ENCODE measurements at places on chromosomes 6 and 20.

DNA sequence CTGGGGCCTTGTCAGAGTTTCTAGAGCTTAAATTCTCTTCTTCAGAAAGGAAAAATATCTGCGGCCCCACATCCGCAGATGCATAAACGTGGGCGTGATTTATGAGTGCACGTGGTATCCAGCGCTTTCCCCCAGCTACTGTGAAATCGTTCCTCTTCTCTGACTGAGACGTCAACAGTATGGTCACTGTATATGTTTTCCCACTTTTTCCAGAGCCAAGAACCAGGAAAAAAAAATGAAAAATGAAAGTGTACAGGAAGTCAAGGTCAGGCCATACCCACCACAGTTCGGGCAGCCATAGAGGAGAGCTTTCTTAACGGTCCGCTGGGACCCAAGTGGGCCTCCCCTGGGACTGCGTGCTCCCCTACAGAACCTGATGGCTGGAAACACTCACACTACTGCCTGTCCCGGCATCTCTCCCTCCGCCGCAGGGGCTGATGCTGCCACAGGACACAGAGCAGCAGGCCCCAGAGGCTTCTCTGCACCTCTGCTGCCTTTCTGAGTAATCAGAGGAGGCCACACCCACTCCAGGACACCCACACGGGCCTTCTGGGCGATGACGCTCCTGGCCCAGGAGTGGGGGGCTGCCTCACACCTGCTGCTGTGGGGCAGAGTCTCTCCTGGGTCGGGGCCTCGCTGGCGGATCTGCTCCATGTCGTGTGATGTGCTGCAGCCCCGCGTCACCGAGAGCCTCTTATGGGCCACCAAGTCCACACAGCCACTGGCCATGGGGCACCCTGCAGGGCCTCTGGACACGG, 16.4 kb upstream of the STX16 start:
- no peak for DNase-seq

DNA sequence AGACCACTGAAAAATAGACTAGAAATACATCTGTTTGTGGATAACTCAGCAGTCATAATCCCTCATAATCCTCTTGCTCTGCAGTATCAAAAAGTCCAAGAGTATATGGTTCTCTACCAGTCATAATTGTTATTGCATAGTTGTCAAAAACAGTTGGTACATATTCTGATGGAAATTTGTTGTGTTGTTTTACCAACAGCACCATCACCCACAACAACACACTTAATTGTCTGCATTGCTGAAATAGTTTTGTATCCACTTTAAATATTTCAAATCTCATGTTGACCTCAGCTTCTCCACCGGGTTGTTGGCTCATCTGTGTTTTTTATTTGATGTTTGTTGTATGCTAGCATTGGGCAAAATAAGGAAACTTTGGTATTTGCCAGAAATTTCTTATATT, 39.4 kb downstream of the ITCH start:
- DNase-seq, result no peak

DNA sequence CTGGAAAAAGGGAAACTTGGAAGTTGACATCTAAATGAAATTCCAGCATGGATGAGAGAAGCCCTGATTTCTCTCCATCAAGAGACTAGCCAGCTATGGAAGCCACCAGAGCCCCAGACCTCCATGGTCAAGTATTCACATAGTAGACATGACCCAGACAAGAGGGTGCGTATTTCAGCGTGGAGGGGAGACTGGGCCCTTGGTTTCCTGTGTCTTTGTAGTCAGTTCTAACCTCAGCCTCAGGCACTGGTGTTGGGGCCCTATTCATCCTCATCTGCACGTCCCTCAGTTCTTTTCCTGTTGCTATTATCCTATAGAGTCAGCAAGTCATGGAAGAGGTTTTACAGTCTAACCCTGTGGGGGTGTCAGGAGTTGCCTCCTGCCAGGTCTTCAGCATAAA, 12.5 kb downstream of the GNL1 start:
- no peak for DNase-seq

DNA sequence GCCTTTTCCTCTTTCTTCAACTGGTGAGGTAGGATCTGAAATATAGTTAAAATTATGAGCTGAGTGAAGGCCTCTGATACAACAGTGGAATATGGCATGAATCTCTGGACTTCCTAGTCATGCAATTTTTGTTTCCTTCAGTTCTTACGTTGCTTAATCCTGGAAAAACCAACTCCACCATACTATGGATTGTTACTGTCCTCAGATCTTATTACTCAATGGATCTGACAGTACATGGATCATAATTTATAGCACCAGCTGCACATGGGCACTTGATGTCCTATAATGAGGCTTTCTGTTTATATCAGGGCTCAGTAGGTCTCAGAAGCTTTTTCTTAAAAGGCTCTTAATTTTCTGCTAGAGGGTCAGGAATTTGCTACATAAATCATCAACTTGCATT, 1341.0 kb upstream of the EYS start:
- DNase-seq, result no peak

DNA sequence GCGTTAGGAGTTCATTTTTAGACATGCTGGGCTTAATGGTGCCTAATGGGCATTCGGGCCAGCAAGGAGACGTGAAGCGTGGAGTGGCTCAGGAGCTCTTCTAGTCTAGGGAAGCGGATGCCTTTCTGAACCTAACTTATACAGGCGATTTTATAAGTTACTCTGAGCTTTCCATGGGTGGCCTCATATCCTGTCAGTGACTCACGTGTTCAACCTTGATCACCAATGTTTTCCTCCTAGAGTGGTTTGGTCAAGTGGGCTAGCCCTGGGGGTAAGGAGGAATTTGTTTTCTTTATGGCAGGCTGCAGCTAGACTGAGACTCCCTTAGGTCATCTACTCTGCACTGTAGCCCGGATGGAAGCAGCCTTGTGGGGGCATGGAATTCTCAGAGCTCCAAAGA, 52.1 kb downstream of the PLAGL1 start:
- DNase-seq, result no peak
